ENCODE measurements at places on chromosomes 16 and 17.

DNA sequence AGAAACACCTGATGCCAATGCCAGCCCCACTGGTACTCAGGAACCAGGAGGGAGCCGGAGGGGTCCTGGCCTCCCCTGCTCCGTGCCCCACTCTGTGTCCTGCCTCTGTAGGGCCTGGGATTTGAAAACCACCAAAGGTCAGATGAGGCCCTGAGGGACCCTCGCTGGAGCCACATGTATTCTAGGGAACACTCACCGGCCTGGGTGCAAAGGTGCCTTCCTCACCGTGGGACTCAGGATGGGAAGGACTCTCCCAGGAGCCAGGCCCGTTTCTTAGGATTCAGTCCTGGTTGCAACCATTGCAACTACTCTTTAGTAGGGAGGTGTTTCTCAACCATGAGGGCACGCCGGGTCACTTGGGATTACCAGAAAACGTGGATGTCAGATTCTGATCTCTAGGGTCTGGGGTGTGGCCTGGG is 74.6 kb downstream of the N4BP1 start:
- no peak for DNase-seq

DNA sequence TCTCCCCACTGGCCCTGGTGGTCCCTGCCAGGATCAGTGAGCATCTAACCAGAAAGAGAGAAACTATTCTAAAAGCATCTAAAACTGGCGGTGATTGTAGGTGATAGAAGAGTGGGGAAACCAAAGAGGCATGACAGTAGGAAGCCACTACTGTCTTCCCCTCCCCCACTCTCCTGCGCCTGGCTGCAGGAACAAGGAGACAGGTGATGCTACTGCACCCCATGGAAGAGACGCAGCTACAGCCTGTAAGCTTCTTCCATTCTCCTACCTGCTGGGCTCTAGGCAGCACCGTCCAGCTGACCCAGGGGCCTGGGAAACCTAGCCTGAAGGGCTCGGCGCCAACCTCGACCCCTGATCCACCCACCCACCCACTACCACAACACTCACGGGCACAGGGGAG is 32.4 kb upstream of the CSNK2A2 start:
- DNase-seq: no peak

DNA sequence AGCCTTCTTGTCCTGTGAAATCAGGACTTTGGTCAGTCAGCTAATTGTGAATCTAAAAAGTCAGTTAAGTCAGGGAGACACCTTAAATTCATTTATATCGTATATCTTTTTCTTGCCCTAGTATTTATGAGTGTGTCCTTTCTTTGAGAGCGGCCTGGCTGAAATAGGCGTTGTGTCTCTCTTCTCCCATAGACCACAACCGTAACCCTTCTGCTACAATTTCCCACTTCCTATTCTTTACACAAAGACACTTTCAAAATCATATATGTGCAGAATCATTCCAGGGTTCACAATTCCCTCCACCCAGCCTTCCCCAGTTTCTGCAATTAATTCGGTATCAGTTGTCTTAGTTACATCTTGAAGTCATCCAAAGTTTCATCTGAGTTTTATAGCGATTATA is 14.0 kb upstream of the COTL1 start:
- no peak for DNase-seq

DNA sequence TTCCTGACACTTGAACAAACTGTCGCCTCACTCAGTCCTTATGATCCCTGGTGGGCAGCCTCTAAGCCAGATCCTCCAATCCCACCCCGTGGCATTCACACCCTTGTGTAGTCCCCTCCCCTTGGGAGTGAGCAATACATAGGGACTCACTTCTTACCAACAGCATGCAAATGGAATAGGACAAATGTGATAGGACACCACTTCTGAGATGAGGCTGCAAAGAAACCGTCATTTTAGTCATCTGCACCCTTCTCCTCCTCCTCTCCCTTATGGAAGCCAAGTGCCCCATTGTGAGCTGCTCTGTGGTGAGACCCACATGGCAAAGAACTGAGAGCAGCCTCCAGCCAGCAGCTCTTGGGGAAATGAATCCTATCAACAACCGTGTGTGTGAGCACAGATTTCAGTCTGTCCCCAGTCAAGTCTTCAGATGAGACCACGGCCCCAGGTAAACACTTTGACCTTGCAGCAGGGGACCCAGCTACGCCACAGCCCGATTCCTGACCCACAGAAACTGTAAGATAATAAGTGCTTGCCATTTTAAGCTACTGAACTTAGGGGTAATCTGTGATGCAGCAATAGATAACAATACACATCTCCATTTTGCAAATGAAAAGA is 46.9 kb downstream of the ZFHX3 start:
- no peak for DNase-seq

DNA sequence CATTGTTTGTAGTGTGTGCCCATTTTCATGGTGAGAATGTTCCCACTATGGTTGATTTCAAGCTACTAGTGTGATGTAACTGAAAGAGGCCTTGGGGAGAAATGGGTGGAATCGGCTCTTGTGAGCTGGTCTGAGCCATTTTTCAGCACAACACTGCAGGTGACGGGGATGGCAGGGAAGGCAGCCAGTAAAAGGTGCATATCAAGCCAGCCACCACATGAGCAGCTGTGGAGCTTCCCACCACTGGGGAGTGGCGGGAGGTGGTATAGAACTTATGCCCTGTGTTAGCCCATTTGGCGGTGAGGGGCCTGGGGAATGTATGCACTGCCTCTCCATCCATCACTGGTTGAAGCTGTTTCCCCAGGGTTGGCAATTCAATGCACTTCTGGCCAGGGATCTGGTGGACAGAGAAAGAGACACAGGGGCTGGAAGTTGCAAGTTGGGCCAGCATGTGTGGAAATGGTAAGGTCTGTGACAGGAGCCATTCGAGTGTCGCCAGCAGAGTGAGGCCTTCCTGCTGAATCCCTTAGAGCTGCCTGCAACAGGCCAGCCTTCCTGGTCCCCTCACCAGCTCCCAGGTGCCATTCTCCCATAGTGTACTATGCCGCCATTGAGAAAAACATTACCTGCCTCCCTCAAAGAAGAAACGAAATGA is 31.7 kb upstream of the BRD7 start:
- DNase-seq: no peak

DNA sequence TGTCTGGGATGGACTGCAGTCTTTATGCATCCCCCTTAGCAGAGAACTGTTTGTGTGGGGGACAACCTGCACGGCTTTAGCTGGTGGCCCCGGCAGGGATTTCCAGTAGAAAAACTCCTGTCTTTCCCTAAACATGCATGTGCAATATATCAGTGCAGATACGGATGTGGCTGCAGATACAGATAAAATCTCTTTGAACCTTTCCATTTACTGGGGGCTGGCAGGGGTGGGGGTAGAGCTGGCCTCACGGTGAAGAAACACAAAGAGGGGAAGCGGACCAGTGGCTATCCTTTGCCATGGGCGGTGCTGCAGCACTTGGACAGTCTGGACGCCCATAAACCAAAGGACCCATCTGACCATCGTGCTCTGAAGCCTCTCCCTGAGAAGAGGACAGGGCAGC is 201.3 kb downstream of the ZFHX3 start:
- DNase-seq: no peak

- no peak for DNase-seq
Measured at GRCh38 chr16:66357523-66357928, 9.0 kb upstream of the CDH5 start.

GRCh38 chr17:20244671-20245070 is 222.7 kb downstream of the LGALS9B start:
- DNase-seq: no peak

DNA sequence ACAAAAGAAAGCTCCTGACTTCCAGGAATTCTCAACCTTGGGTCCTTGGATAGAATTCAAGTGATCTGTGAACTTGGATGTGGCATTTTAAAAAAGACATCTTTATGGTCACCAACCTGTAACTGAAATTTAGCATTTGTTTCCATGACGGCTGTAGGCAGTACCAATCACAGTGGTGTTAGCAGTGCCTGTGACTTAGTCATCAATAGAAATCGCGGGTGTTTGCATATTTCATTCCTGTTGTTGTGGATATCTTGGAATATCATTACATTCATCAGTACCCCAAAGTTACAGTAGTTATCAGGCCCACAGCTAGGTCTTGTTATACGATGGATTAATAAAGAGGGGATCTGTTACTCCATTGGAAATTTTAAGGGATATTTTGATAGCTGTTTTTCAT is 81.6 kb downstream of the CMIP start:
- no peak for DNase-seq

GRCh38 chr17:58666858-58667267 is 25.0 kb downstream of the TEX14 start:
- DNase-seq: no peak

DNA sequence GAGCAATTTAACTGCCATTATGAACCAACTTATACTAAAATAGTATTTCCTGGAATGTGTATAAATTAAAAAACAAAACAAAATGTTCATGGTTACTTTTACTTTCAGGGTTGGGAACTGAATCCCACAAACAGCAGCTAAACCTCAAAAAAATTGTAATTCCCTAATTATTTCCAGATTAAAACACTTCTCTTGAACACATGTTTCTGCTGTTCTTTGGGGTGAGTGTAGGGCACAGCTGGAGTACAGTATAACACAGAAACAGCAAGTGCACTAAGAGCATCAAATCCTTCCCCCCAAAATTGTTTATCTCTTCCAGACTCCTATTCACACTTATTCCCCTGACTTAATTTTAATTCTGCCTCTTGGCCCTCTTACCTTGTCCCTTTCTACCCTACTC is 56.4 kb downstream of the KANSL1 start:
- no peak for DNase-seq

DNA sequence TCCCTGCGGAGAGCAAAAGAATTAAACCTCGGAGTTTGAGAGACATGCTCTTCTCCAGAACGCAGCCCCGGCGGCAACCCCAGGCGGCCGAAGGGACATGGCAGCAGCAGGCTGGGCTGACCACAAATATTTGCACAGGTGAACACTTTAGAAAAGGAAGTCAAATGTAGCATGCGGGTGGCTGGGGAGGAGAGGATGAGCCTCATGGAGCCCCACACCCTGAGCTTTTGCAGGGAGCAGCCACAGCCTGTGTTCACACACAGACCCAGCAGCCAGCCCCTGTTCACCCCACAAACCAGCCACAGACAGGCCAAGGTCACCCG is 17.8 kb downstream of the HS3ST6 start:
- DNase-seq: no peak

- no peak for DNase-seq
Measured at GRCh38 chr16:50390914-50391716, 22.3 kb upstream of the BRD7 start.

DNA sequence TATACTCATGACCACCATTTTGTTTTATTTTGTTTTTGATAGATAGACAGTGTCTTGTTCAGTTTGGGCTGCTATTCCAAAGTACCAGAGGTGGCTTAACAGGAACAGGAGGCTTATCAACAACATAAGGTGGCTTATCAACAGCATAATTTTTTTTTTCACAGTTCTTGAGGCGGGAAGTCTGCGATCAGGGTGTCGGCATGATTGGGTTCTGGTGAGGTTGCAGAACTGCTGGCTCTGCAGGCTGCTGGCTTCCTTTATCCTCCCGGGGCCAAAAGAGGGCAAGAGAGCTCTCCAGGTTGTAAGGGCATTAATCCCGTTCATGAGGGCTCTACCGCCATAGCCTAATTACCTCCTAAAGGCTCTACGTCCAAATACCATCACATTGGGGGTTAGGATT is 11.8 kb upstream of the HSD17B2 start:
- no peak for DNase-seq

GRCh38 chr17:41464173-41464572 is 3.0 kb downstream of the KRT32 start:
- DNase-seq: no peak

DNA sequence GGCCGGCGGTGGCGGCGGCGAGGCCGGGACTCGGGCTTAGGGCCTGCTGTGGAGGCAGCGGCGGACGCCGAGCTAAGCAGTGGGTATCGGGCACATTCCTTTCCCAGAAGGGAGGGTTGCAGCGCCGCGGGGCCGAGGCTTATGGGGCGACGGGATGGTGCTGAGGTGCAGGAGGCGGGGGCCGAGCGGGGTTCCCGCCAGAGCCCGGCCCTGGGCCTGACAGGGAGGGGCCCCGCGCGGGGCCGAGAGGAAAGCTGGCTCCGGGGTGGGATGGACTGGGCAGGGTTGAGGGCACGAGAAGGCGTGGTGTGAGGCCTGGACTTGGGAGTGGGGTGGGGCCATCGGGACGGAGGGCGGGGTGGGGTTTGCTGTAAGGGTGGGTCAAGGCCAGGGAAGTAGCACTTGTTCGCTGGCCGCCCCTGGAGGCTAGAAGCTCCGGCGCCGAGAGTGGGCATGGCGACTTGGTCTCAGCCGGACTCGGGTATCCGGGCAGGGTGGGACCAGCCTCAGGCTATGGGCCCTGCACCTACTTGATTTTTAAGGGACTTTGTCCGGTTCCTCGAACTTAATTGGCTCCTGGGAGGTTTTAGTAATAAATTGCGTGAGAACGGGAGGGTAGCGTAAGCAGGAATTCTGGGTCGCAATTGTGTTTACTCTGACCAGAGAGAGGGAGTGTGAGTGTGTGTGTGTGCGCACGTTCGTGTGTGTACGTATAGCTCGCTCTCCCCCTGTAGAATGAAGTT is 396 bp downstream of the NFE2L1 start:
- DNase-seq: no peak

- DNase-seq: no peak
Measured at GRCh38 chr17:67322042-67322787, 44.2 kb downstream of the PSMD12 start.

- no peak for DNase-seq
Measured at GRCh38 chr17:80152081-80152702, 5.3 kb upstream of the EIF4A3 start.

GRCh38 chr16:8611886-8612600 is 9.5 kb upstream of the METTL22 start:
- no peak for DNase-seq

DNA sequence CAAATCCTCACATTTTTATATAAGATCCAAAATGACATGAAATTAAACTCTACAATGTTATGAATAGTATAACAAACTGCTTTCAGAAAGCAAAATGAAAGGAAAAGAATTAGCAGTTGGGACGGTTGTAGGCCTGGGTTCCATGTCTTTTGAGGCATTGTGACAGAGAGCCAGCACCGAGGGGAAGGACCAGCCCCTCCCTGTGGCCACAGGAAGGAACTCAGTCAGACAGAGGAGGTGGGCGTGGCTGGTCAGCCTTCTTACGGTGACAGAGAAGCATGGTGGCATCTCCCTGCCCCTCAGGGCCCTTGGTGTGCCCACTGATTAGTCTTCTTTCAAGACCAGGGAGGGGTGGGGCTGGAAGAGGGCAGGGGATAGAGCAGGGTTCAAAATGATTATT is 5.7 kb downstream of the ZNF319 start:
- no peak for DNase-seq

DNA sequence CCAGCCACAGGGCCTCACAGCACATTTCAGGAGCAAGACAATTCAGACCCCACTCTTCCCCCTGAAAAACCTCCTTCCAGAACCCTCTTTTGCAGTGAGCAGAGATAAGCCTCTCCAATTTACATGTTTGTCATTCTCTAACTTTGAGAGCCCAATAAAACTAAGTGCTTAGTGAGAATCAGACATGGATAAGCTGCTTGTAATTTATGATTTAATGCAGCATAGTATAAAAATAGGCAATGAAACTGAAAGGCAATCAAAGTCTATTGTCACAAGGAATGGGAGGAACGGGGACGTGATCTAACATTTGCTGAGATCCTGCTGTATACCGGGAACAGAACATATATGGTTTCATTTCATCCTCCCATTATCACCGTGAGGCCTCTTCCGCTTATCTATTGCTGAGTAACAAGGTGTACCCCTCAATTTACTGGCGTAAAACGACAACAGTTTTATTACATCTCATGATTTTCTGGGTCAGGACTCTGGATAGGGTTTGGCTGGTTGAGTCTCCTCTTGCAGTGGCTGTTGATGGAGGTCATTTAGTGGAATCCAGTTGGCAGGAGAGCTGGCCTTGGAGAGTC is 597.4 kb downstream of the MAF start:
- DNase-seq: no peak

GRCh38 chr16:35188288-35189155 is 1729.1 kb downstream of the TP53TG3F start:
- DNase-seq: no peak

- peak; percentile 75 for DNase-seq
Measured at GRCh38 chr16:3690470-3690928, 26.8 kb downstream of the TRAP1 start.
